ENCODE measurements at places on chromosomes 5 and 9.

GRCh38 chr9:134455934-134456755, 129.9 kb downstream of the RXRA start:
- DNase-seq = peak; percentile 83

- DNase-seq = no peak
These were observed 9.8 kb upstream of the ZDHHC11 start for GRCh38 chr5:860506-861150.

DNA sequence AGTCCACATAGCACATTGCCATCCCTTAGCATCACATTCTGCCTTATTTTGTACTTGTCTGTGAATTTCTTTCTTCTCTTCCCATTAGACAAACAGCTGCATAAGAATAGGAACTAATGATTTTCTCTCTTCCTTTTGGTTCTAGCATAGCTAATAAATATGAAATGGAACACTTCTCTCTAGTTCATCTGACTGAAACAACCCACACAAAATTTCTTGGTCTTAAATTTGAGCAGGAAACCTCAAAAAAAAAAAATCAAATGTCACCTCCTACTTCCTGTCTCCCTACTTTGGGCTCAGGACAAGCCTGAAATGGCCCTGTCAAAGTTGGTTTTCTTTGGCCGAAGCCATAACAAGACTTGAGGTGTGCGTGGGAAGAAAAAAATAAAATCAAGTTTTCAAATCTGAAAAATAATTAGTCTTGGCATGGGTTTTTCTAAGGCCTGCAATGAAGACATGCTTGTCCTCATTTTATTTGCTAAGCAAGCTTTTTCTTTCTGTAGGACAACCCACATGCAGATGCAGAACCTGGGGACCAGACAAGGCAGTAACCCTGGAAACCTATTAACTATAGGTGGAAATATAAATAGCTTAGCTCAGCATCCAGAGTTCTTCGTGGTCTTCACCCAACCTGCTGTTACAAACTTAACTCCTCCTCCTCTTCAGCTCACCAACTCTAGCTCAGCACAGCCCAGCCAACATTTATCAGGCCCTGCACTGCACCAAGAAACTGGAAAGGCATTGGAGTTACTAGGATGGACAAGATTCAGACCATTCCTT, 523.5 kb upstream of the KLF4 start:
- DNase-seq = no peak

DNA sequence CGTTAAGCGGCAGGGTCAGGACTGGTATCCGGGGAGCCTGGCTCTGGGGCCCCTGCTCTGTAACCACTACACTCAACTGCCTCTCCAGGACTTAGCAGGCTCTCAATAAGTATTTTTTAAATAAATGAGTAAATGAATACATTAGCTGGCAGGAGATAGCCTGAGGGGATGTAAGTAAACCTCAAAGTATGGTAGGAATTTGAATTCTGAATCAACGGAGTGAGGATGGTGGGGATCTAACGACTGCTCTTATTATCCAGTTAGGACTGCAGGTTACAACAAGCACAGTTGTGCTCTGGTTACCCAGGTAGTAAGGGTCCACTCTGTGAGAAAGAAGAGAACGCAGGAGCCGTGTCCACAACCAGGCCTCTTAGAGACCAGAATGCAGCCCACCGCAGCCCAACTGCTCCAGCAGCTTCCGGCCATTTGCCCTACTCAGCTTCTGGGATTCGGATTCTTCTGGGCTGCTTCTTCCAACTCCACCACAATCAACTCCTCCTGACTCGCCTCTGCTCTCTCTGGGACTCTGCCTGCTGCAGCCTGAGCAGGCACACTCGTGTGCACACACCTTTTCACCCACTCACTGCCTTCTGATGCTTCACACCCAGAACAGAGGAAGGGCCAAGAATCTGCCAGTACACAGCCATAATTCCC, 52.6 kb downstream of the MED27 start:
- DNase-seq = no peak

GRCh38 chr5:54981928-54982327, 3.5 kb downstream of the ESM1 start:
- DNase-seq = no peak

GRCh38 chr5:141692919-141693725, 11.1 kb upstream of the ARAP3 start:
- peak; percentile 47 for DNase-seq

GRCh38 chr5:168693297-168693696, 114.1 kb upstream of the PANK3 start:
- DNase-seq = no peak

- no peak for DNase-seq
These were observed 23.0 kb downstream of the FRRS1L start for GRCh38 chr9:109143881-109144562.

DNA sequence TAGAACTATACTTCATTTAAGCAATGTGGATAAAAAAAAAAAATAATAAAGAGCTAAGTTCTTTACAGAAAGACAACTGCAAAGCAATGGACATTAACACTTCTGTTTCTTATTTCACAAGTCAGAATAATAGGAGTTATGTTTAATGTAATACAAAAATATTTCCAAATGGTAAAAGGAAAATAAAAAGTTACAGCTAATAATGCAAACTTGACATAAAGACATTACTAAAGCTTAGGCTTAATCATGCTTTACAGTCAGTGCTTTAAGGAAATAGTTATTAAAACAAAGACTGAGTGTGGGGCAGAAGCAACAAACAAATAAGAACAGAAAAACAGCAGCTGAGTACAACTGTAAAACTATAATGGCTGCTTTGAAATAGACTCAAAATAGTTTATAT, 56.7 kb downstream of the ZFR start:
- DNase-seq = no peak

- DNase-seq = no peak
These were observed 40.6 kb upstream of the N4BP3 start for GRCh38 chr5:178072749-178073148.

DNA sequence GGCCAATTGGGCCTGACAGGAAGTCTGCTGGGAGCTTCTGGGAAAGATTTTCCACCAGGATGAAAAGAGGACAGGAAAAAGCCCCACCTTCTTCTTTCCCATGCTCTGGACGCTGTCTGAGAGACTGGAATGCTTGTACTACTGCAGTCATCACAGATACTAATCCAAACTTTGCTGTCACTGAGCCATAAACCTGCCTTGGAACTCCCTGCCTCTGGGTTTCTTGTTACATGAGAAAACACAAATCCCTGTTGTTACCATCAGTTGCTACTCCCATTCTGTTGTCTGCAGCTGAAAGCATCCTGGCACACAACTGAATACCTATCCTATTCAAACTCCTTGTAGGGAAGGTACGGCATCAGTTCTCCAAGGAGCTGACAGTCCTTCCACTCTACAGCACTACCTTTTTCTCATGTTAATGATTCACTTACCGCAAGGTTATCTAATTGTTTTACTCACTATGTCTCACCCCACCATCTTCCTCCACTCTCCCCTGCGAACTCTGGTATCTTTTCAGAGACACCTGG, 167.5 kb downstream of the CDK5RAP2 start:
- DNase-seq = no peak

DNA sequence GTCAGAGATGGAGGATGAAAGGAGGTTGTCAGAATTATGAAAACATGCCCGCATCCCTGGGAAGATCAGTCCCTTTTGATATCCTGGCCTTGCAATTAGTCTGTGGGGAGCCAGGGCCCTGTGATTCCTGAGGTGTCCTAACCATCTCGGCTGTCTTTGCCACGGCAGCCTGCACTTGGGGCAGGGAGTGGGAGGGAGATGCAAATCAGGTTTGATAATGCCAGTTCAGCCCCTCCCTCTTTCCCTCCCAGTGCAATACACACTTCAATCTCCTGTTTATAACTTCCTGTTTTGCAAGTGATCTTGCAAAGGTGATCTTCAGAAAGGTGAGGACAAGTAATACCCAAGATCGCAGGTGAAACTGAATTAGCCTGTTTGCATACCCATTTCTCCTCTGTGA, 114.0 kb upstream of the ALDH1B1 start:
- DNase-seq = no peak

DNA sequence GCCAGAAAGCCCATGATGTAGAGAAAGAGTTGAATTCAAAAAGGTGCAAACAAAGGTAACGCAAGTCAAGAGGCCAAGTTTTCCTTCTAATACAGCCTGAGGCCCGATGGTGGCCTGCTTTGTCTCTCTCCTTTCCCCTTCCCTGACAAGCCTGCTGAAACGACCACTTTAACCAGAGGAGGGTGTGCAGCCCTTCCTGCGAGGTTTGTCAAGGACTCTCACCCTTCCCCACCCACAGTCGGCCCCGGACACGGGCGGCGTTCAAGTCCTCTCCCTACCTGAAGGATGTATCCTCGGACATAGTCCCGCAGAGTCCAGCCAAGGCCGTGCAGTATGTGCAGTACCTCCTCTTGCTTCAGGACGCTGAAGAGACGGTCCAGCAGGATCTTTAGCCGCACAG, 318.2 kb downstream of the BNC2 start:
- no peak for DNase-seq
